Substantia nigra (tissue), 51 donors: ENCODE measurements at places on chromosomes 4 and X.

- no peak for DNase-seq
Observed at GRCh38 chr4:54228056-54228527, 1.0 kb upstream of the PDGFRA start.

GRCh38 chr4:176833400-176834175, 40.9 kb upstream of the VEGFC start:
- no peak for DNase-seq

DNA sequence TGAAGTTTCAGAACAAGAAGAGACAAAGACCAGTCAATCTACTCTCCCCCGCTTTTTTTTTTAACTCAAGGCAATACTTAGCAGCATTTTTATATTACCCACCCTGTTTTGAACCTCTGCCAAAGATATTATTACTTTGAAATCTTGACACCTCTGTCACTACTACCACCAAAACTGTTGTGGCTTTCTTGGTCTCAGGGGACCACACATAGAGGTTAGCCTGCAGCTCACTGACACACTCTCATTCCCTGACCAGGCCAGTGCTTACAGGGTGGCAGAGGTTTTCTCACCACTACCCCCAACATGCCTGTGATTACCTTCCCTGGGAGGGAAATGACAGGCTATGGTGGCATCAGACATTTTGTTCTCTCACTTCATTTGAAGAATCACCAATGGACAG, 137.4 kb upstream of the STIM2 start:
- no peak for DNase-seq

DNA sequence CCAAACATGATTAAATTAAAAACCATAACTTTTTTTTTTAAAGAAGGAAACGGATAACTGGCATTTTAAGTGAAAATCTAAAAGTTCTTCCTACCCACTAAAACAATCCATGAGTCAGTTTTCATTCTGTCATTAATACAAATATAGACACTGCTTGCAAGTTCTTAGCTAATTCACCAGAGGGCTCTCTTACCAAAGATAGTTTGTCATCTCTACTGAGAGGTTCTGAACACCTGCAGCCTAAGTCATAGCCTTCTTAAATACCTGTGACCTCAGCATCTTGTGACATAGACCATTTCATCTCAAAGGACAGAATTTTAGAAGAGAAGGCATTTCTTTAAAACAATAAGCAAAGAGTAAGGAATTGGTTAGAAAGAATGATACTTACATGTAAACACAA, 65.3 kb upstream of the FAM120C start:
- no peak for DNase-seq

DNA sequence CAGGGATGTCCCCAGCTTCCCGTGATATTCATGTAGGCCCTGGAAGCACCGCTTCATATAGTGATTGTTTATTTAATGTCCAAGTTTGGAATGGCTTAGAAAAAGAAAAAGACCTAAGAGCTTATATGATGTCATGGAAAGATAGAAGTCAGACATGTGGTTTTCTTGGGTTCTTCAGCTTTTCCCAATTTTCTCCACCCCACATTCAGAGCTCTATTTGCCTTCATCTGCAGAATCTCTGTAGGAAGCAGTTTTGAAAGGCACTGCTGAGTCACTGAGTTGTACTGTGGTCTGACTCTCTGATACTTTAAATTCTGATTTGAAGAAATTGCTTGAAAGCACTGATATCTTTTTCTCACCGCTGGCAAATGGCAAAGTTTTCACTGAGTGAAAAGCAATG, 120.6 kb upstream of the EDNRA start:
- DNase-seq: no peak

DNA sequence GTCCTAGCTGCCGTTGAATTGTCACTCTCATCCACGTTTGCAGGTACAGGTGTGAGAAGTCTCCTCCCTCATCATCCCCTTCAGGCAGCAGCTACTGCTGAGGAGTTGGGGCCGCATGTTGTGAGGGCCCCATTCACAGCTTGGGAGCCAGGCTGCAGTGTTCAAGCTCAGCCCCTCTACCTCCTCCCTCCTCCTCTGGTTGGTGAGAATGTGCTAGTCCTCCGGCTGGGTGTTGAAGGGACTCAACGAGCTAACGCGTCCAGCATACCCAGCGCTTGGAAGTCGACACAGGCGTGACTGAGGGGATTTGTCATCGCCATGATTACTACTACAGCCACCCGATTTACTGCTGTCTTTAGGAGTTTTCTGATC, 82.0 kb upstream of the PSAPL1 start:
- no peak for DNase-seq

- no peak for DNase-seq
Observed at GRCh38 chrX:152642931-152643564, 5.4 kb downstream of the GABRQ start.

GRCh38 chr4:123050018-123050417, 127.6 kb upstream of the NUDT6 start:
- no peak for DNase-seq

GRCh38 chr4:158274636-158275035, 64.3 kb downstream of the TMEM144 start:
- DNase-seq: no peak

- DNase-seq: no peak
Observed at GRCh38 chr4:170610434-170610833, 520.7 kb upstream of the AADAT start.

DNA sequence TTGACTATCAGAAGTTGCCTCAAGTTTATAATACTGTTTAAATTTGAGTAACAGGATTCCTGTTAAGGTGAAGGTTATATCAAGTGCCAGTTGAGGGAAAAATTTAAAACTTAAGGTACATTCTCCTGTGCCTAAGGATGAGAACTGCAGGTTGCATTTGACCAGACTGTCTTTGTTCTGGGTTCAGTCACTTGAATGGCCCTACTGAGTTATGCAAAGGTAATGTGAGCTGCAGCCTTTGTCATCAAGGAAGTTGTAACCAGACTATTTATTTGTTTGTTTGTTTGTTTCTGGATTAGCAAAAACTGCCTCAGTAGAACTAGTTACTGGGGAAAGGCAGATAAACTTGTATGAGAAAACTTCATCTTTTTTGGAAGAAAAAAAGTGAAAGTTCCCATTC, 131.9 kb downstream of the ATOH1 start:
- DNase-seq: no peak

DNA sequence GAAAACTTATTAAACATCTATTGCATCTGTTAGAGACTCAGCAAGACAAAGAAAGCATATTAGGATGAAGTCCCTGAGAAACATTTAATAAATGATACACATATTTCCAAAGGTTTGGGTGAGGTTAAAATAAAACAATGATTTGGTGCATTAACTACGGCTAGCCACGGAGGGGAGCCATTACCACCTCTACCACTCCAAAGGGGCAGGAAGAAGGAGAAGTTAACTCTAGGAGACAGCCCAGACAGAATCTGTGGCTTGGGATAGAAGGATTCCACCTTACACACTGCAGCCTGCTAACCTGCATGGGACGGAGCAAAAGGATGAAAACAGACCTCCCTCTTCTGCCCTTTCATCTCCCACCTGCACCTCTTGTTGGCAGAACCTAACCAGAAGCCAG, 189.1 kb upstream of the C1QTNF7 start:
- DNase-seq: no peak

GRCh38 chrX:12921886-12922598, 15.6 kb downstream of the TLR8 start:
- DNase-seq: no peak

DNA sequence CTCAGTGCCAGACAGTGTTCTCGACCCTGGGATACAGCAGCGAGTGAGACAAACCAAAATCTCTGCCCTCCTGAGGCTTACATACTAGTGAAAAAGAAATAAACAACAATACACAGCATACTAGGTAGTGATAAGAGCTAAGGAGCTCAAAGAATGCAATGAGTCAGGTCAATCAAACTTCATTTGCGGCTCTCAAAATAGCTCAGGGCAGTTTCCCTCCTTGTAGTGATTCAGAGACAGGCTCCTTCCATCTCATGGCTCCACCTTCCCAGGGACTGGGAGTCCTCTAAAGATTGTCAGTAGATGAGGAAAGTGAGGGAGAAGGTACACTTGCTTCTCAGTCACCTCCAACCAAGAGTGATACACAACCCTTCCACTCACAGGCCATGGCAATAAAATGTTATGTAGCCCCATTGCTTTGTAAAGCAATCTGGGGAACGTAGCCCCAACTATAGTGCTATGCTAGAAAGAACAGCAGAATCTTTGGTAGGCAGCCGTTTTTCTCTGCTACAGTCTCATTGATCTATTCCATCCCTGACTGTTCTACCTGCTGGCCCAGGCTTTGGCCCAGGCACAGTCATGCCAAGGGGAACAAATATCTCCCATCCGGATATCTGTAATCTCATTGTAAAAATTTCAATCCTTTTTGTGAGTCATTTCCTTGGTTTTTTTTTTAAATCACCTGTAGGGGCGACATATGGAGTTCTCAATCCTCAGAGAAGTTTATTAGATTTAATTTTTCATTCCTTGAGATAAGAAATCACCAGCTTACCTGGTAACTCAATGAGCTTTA, 183.1 kb upstream of the S100G start:
- DNase-seq: no peak
